Activated T-helper 1 cell treated with Interleukin-2 at 50 U/mL for 16 hours (primary cell): ENCODE measurements at places on chromosomes 5 and 9.

GRCh38 chr5:88452820-88453219 is 184.2 kb upstream of the TMEM161B start:
- DNase-seq = no peak

GRCh38 chr9:34272101-34272541 is 56.9 kb downstream of the KIF24 start:
- DNase-seq = no peak

- DNase-seq = no peak
Measured at GRCh38 chr5:135269931-135270421, 129.1 kb downstream of the MACROH2A1 start.

- no peak for DNase-seq
Measured at GRCh38 chr9:83449166-83449565, 89.0 kb downstream of the FRMD3 start.

GRCh38 chr5:171785517-171785916 is at the start of gene SMIM23:
Gene SMIM23 (plus strand): TSS chr5:171785817. CDS start chr5:171785872, 55 bp downstream.
- no peak for DNase-seq

DNA sequence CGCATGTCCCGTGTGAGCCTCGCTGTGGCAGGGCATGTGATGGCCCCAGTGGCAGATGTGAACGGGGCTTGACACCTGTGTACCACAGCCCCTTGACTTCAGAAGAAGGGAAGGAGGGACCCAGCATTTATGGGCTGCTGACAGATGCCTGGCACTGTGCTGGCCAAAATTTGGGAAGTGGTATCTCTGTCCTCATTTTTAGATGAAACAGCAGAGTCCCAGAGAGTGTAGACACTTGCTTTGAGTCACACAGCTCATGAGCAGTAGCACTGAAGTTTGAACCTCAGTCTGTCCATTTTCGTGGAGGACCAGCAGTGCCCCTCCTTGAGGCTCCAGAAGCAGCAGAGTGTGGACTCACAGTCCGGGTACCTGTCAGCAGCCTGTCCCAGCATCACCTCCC is 16.5 kb downstream of the NEK6 start:
- DNase-seq = no peak

- DNase-seq = no peak
Measured at GRCh38 chr5:138077064-138077696, 6.7 kb upstream of the WNT8A start.

DNA sequence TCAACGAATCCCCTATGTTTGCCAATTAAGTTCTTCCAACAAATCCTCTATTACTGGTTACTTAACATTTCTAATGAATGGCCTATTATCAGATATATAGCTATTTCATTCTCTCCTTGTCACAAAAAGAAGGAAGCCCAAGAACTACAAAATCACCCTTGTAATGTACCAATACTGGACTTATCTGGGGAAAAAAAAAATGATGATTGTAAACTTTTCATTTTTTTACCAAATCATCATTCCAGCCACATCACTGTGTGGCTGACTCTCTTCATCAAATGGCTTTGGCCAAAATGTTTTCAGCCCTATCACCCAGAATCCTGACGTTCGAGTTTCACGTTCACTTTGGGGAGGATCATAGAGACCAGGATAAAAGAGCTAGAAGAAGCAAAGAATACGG is 216.7 kb downstream of the ACTL7B start:
- DNase-seq = no peak

DNA sequence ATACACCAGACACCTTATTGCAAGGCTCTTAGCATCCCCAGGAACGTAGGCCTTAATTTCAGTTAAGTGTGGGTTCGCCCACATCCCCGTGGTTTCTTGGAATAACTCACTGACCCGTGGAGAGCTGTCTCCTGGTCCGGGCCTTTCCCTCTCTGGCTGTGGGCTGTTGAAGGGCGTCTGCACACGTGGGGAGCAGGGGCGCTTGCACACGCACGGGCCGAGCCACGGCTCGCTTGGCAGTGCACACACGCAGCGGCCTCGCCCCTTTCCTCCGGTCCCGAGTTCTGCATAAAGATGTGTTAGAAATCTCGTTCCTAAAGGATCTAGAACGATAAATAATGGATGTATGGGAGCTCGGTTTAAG is 141.9 kb downstream of the PBX3 start:
- no peak for DNase-seq

DNA sequence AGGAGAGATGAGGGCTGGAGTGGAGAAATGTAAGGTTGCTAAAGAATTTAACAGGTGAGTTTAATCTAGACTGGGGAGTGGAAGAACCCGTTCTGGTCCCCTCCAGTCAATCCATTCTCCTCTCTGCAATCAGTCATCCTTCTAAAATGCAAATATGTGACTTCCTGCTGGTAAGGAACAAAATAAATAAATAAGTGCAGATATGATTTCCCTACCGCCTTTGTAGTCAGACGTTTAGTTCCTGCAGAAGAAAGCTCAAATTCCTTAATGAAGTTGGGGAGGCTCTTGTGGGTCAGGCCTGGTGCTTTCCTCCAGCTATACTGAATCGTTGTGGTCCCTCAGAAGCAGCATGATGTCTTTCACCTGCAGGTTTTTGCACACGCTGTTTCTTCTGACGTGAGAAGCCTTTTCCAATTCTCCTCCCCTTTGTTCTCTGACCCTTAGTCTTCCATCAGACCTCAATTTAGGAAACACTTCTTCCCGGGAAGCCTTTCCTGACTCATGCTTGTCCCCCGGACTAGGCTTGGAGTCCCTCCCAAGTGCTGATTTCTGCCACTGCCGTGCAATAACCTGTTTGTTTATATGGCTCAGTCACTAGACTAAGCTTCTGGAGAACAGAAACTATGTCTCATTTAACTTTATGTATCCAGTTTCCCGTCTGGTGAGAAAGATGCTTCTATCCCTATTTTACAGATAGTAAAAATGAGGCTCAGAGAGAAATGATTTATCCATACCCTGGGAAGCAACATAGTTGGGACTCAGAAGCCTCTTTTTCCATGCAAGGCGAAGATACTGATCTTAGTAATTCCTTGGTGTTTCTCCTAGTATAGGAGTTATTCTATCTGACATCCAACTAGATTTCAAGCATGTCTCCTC is 1.3 kb downstream of the ATP6V1G1 start:
- no peak for DNase-seq

- no peak for DNase-seq
Measured at GRCh38 chr5:112142769-112143270, 276.3 kb downstream of the EPB41L4A start.

GRCh38 chr9:129810788-129811187 is 7.8 kb downstream of the TOR1B start:
- DNase-seq = no peak

DNA sequence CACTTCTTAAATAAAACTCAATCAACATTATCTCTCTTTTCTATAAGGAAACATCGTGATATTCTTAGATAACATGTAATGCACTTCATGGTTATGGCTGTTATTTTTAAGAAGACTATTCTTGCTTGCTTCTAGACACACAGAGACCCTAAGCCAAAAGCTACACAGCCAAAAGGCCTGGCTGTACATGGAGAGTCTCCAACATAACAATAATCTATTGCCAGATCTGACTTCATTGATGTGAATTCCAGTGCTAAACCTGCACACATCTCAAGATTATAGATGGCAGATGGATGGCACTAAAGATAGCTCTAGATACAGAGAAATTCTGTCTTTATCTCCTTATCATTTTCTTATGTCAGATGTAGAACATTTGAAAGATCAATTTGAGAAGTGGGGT is 811.6 kb upstream of the ZNF608 start:
- DNase-seq = no peak

GRCh38 chr5:111697881-111698757 is 58.9 kb downstream of the NREP start:
- DNase-seq = no peak
